ENCODE measurements at places on chromosomes 3 and 15.

- DNase-seq = no peak
Observed at GRCh38 chr3:87461036-87461435, 184.7 kb upstream of the POU1F1 start.

DNA sequence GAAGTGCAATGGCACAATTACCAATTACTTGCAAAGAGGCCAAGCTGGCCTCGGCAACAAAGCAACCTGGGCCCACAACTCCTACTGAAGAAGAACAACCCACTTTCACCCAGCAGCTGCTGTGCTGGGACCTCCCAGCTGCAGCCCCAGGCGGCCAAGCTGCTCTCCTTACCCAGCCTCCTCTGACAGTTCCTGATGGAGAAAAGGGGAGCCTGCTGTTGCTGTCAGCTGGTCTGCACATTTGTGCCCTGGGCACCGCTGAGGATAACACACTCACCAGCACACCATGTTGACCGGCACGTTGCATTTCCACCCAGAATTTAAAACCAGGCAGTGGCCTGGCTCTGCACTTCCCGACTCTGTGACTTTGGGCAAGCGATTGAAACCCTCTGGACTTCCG is 33.6 kb downstream of the SSUH2 start:
- DNase-seq = no peak

DNA sequence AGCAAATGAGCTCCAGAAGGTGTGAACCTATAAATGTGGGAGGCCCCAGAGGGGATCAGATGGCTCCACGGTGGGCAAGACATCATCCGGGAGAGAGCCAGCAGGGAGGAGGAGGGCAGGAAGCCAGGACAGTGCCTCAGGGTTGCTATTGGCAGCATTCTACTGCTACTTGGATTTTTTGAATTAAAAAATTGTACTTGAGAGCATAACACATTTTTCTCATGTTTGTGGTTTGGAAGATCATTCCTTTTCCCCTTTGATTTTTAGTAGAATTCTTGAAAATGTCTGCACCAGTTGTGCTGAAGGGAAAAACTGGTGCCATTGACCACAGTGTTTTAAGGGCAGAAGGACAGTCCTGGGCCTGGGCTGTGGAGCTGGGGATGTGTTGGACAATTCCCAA is 59.2 kb downstream of the LYZL4 start:
- no peak for DNase-seq

GRCh38 chr3:129161860-129162271 is 1.0 kb upstream of the ISY1 start:
- DNase-seq = no peak

DNA sequence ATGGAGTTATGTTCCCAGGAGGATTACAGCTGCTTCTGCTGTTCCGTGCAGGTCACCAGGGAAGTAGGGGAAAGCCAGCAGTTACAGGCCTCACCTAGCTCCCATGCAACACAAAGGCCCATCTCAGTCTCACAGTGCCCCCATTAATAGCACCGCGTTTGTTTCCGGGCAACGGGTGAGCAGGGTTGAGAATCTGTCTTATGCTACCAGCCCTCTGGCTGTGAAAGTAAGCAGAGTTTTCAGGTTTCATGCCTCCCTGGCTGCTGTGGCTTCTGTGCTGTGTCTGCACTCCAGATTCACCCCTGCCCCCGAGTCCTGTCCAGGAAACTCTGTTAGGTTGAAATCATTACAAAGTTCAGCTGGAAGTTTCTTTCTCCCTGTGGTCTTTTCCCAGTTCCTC is 254.4 kb upstream of the GPR149 start:
- no peak for DNase-seq

- no peak for DNase-seq
Observed at GRCh38 chr15:36468746-36469145, 110.7 kb upstream of the CDIN1 start.

DNA sequence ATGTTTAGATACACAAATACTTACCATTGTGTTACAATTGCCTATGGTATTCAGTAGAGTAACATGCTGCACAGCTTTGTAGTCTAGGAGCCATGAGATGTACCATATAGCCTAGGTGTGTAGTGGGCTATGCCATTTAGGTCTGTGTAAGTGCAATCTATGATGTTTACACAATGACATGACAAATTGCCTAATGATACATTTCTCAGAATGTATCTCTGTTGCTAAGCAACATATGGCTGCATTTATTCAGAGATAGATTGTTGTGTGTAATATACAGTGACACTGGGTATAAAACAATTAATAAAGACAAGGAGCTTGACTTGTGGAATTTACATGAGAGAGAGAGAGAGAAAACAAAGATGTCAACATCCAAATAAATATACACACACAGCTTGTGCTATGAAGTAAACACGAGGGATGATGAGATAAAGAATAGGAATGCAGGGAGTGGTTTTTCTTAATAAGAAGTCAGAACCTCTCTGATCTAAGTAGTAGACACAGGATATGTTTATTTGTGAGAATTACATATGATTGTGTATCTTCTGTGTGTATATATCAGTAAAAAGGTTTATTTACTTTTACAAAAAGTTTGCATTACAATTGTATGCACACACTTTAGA is 110.0 kb downstream of the KCNAB1 start:
- DNase-seq = no peak

GRCh38 chr3:60770532-60770931 is 480.7 kb downstream of the FHIT start:
- no peak for DNase-seq

DNA sequence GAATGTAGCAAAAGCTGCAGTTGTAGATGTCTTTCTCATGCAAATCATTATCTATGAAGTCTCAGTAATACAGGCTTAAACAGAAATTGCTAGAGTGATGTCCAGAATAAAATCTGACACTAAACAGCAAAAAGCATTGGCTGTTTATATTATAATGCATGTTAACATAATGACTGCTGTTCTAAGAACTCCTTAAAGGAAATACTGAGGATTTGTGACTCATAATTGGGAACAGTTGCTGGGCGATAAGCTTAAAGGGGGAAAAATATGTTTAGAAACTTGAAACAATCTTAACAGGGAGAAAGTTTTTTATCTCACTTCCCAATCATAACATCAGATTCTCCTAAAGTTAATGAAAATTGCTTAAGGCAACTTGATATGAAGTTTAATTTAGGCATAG is 17.5 kb downstream of the TIPARP start:
- DNase-seq = no peak

- DNase-seq = no peak
Observed at GRCh38 chr15:69275933-69276560, 22.7 kb upstream of the PAQR5 start.

- DNase-seq = no peak
Observed at GRCh38 chr3:191762323-191762960, 301.5 kb downstream of the PYDC2 start.

GRCh38 chr3:197750858-197751737 is 1.4 kb downstream of the FYTTD1 start:
- peak; percentile 36 for DNase-seq

DNA sequence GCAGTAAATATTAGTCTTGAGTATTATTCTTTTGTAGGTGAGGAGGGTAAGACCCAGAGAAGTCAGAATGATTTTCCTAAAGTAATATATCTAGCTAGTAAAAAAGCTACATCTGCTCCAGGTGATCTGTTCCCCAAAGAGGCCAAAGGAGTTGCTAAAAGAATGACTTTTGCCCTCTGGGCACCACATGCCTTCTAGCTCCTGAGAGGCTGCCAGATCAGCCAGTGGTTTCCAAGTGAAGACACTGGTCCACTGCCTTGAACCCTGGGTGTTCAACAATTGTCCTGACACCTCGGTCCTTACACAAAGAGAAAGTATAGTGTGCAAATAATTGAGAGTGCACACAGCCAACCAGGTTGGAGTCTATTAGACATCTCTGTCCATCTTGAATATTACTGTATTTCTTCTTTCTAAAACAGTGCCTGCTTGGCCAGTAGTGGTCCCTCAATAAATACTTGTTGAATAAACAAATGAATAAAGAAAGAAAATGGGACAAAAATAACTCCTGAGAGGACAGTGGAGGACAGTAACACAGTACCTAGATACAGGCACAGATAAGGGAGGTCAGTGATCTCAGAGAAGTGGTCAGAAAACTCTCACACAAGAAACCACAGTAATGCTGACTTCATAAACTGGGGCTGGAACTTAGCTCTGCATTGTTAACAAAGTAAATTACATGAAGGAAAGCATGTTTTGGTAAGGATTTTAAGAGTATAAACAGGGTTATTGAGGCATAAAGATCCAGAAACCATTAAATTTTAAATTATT is 56.6 kb upstream of the CSTA start:
- no peak for DNase-seq

DNA sequence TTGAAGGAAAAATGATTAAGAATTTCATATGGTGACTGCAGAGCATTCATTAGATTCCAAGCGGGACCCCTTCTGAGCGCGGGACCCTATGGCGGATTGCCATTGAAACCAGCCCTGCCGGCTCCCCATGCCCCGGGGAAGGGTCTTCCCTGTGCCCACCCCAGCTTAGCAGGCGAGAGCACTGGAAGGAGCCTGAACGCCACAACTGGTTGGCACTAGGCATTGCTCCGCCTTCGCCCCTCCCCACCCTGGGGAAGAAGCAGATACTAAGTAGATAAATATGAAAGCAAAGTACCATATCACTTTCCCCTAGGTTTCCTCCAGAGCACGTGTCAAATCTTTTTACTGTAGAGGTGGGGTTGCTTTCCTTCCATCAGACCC is 70.7 kb downstream of the CYP19A1 start:
- no peak for DNase-seq

GRCh38 chr3:27802849-27803248 is 80.7 kb upstream of the EOMES start:
- no peak for DNase-seq

- no peak for DNase-seq
Observed at GRCh38 chr3:11604139-11604892, 39.4 kb downstream of the VGLL4 start.

- DNase-seq = no peak
Observed at GRCh38 chr3:146881356-146881755, 276.2 kb upstream of the PLSCR5 start.

GRCh38 chr3:150497956-150498355 is 48.3 kb downstream of the SERP1 start:
- DNase-seq = no peak

GRCh38 chr15:74261685-74262084 is 25.6 kb downstream of the CCDC33 start:
- DNase-seq = no peak

DNA sequence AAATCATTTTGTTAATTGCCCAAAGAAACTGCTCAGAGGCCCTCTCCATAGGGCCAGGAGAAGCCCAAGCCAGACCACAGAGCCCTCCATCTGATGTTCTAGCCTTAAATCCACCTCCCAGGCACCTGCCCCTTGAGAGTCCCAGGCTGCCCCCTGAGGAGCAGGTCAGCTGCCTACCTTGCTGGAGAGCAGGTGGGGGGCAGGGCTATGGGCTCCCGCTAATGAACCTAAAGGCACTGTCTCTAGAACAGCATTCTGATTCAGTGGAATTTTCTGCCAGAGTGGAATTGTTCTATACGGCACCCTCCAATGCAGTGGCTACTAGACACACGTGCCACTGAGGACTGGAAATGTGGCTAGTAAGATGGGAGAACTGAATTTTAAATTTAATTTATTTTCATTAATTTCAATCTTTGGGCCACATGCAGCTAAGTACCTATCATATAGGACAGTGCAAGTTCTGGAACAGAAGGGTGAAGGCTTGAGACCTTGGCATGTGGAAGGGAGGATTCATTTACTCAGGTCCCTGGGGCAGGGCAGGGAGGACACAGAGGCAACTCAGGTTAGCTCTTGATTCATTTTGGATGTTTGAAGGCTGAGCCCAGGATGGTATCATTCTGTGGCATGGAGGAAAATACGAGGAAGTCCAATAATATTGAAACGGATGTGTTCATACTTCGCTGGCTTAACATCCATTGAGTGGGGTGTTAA is 11.4 kb downstream of the AMOTL2 start:
- DNase-seq = no peak

GRCh38 chr3:38247366-38248035 is 18.1 kb upstream of the SLC22A13 start:
- DNase-seq = no peak

GRCh38 chr3:36957862-36958686 is 13.2 kb upstream of the TRANK1 start:
- no peak for DNase-seq
